Colonic mucosa (tissue), 4 donors: ENCODE measurements at places on chromosomes 7 and 10.
A peak's percentile ranks its signal among the peaks of the same experiment; 100 is the strongest.

- DNase-seq, result no peak
Measured at GRCh38 chr7:114478384-114478783, 63.8 kb downstream of the FOXP2 start.

DNA sequence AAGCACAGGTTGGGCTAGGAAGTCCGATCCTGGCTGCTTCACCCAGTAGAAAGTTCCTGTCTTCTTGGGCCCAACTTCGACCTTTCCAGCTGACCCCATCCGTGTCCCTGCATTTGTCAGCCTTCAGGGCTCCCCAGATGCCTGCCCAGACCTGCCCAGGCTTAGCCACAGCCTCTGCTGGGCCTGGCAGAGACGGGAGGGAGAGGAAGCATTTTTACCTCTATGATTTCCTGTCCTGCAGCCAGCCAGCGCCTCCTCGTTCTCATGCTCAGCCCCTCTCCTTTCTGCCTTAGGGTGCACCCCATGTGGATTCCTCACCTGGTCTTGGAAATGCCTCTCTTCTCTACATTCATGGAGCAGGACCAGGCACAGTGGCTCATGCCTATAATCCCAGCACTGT, 3.7 kb downstream of the METTL27 start:
- DNase-seq, result no peak

GRCh38 chr10:4740471-4740870, 85.5 kb upstream of the AKR1E2 start:
- no peak for DNase-seq

- DNase-seq, result no peak
Measured at GRCh38 chr7:92854501-92855238, 18.3 kb upstream of the CDK6 start.

DNA sequence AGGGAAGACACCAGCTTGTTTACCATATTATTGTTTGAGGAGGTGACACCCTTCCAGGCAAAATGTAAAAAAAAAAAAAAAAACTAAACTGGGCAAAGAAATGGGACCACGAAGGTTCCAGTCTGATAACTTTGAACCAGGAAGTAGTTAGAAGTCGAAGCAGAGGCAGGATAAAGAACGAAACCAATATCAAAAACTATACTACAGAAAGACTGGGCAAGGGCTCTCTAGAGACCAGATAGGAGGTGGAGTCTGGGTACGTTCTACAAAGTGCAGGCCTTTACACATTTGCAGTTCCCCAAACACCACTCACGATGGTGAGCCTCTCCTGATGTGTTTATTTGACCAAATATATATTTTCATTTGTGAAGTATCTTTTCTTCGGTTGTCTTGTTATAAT, 125.7 kb upstream of the CDK1 start:
- DNase-seq, result no peak

- DNase-seq, result peak; percentile 32
Measured at GRCh38 chr7:23246555-23246954, at the start of gene GPNMB. Gene GPNMB, plus strand, starts transcription at chr7:23246775. Its CDS starts 83 bp downstream, at chr7:23246858.

GRCh38 chr10:82817676-82818422, 942.9 kb downstream of the NRG3 start:
- no peak for DNase-seq

GRCh38 chr10:113130014-113130641, 180.1 kb downstream of the TCF7L2 start:
- no peak for DNase-seq

DNA sequence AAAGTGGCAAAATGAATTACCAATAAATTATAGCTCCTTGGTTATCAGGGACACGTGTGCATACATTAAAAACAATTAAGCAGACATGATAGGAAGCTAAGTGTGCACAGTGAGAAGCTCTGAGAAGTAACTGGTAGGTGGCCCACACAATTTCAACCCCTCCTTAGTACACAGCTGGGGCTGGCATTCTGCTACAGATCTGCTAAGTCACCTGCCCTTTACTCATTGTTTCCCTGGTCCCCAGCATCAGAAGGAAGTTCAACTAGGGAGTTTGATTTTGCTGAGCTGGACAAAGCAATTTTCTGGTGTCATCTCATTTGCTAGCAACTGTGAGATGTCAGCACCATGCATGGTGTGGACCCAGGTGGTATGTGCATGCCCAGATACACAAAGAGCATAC, 424.1 kb upstream of the NPVF start:
- DNase-seq, result no peak

- no peak for DNase-seq
Measured at GRCh38 chr7:118232837-118233236, 8.3 kb downstream of the ANKRD7 start.

DNA sequence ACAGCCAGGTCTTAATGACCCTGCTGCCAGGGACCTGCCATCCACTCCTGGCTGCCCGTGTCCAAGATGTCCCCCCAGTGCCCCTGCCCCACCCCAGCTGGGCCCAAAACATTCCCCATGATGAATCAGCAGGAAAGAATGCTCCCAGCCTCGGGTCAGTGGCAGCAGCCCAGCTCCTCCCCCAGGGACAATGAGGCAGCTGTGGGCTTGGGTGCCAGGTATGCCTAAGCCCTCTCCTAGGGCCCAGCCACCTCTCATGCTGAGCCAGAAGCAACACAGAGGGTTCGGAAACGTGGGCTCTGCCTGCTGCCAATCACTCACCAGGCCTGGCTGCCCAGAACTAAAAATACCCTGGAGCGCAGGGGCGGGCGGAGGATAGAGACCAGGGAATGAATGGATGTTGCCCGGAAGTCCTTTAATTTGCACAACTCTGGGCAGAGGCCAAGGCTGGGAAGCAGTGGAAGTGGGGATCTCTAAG, 1.5 kb upstream of the LOXL4 start:
- DNase-seq, result peak; percentile 59

DNA sequence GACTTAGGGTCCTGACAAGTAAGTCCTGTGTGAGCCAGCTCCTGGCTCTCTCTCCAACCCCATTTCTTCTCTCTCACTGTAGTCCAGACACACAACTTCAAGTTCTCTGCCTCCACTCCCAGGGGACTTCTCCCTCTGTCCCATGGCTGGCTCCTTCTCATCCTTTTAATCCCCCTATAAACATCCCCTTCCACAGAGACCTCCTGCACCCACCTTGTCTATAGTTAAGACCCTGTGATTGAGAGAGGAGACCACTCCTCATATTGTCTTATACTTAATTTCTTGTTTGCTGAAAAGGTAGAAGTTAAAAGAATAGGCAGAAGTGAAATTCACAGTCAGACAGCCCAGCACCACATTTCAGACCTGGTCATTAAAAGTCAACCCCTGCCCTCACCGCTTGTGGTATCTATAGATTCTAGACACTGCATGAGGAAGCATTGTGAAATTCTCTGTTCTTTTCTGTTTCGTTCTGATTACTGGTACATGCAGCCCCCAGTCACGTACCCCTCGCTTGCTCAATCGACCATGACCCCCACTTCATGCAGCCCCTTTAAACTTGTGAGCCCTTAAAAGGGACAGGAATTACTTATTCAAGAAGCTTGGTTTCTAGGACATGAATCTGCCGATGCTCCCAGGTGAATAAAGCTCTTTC, 125.6 kb upstream of the FRMD4A start:
- DNase-seq, result no peak

DNA sequence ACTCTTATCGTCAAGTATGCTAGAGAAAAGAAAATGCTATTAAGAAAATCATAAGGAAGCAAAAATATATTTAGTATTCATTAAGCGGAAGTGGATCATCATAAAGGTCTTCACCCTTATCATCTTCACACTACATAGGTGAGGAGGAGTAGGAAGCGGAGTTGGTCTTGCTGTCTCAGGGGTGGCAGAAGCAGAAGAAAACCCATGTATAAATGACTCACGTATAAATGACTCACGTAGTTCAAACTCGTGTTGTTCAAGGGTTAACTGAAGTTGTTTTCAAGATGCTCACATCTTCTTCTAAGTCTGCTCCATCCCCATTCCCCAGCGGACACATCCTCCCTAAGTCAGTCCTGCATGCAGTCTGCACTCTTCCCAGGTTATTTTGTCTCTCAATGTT, 72.4 kb downstream of the SFMBT2 start:
- DNase-seq, result no peak

DNA sequence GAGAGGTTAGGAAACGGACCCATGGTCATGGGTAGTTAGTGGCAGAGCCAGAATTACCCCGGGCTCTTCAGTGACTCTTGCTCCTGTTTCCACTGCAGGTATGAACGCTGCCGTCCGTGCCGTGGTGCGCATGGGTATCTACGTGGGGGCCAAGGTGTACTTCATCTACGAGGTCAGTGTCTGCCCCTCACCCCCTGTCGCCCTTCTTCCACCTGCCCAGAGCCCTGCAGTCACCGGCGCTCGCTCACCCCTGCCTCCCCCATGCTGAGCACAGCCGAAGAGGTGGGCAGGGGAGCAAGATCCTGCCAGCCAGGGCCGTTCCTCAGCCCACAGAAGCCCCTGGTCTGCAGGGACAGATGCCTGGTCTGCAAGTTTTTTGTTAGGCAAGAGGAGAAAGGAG, 14.9 kb downstream of the PFKP start:
- no peak for DNase-seq

DNA sequence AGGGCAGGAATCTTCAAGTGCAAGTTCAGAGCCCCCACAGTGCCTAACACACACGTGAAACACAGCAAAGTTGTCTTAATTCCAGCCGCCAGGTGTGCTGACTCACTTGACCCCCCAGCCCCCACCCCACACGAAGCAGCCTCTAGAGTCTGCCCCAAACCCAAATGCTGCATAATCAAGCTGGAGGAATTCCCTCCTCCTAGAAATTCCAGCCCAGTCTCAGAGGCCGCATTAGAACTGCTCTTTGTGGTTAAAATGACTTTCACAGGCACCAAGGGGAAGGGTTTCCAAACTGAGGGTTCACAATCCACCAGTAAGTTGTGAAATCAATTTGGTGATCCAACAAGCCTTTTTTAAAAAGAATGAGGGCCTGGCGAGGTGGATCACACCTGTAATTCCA, 67.0 kb upstream of the PLXNA4 start:
- DNase-seq, result no peak

DNA sequence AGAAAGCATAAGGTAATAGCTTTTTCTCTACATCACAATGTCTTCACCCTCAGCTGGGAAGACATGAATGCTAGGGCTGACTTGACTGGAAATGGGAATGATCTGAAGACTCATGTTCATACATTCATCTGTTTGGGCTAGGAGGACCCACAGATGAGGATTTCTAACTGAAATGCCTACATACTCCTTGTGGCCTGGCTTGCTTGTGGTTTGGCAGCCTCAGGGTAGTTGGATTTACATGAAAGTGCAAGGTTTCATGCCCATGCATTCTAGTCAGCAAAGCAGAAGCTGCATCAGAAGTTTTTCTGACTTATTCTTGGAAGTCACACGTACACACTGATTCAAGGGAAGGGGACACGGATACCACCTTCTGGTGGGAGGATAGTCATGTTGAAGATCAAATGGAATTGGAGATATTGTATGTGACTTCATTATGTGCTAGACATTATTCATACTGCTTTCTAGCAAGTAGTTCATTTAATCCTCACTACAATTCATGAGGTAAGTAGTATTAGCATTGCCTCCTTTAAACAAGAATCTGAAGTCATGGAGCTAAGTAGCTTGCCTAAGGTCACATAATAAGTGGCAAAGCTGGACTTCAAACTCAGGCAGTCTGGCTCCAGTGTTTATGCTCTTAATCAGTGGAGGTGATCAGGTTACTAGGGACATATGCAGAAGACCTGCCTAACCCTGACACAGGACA, 957.0 kb downstream of the LRMDA start:
- DNase-seq, result no peak

DNA sequence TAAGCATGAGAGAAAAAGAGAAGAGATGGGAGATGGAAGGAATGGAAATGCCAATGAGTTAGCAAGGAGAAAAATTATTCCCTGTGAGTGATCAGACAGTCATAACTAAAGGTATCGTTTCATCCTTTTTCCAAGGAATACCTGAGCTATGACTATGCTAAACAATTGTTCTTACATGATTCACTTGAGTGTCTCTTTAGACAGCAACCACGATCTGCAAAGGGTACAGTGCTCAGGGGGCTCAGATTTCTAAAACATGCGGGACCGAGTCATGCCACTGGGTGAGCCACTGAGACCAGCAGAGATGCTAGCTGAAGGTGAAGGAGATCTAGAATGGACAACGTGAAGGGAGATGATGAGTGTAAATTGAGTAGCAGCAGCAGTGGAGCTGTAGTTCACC, 78.0 kb upstream of the CTTNBP2 start:
- DNase-seq, result no peak

DNA sequence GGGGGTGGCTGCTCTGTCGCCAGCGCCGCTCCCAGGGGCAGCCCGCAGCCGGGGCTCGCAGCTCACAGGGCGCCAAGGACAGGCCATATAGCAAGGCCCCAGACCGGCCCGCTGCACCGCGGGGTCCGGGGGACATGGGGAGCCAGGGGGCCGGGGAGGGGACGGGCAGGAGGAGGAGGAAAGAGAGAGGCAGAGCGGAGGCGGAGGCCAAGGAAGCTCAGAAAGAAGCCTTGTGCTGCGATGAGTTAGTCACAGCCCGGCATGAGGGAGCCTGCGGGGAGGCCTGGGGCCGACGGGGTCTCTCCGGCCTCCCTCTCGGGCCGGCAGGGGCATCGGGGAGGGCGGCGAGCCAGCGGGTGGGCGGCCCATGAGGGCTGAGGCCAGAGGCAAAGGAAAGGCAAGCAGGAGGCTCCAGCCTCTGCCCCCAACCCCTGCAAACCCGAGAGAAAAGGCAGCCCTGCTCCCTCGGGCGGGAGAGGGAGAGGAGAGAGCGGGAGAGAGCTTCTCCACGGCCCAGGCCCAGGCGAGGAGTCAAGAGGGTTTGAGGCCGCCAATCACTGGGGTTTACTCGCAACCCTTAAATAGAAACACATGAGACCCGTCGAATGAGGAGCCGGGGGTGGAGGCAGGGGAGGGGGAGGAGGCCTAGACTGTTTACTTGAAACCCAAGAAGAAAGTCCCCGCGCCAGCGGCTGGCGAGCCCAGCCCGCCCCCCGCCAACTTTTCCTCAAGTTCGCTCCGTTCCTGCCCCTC, 167.9 kb downstream of the NEURL1 start:
- peak; percentile 71 for DNase-seq

GRCh38 chr10:5741276-5741675, 56.6 kb downstream of the TASOR2 start:
- DNase-seq, result no peak

- no peak for DNase-seq
Measured at GRCh38 chr7:141071855-141072547, 1.9 kb upstream of the TMEM178B start.

DNA sequence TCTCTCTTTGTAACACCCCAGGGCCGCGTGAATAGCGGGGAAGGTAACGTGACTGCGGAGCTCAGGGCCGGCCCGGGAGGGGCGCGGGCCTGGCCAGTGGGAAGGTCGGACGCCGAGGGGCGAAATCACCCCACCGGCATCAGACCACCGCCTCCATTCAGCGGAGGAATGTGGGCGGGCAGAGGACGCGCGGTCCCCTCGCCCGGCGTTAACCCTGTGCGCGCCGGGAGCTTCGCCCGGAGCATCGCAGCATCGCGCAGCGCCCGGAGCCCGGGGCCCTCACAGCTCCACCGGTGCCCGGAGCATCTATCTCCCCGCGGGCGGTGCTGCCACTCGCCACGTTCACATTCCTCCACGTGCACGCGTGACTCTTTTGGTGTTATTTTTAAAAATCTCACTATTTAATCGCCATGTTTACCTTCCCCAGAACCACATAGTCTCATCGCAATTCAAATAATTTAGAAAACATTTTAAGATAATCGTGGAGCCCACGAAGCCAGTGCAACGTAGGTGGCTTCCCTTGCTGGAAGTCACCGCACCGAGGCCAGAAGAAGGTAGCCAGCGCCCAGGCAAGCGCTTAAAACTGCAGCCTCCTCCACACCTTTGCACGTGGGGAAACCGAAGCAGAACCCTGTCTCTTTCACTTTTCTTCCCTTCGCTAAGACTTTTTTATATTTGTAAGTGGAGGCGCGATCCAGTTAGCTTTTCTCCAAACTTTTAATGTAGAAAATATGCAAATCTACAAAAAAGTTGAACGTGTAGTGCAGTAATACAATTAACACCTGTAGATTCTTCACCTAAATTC, 21.8 kb downstream of the FGFBP3 start:
- DNase-seq, result no peak

- no peak for DNase-seq
Measured at GRCh38 chr10:66329147-66329546, 596.7 kb upstream of the LRRTM3 start.
